ENCODE measurements at places on chromosomes 7 and 10.

GRCh38 chr7:117750612-117751563 lies 122.4 kb downstream of the CTTNBP2 start:
- DNase-seq = no peak
- no peaks in the 10 kb centered on the region for H3K27me3 ChIP-seq
- H3K4me3 ChIP-seq = no peak overlapping the region
- H3K36me3 ChIP-seq = no peaks in the 10 kb centered on the region
- H3K27ac ChIP-seq = no peak overlapping the region

- H3K4me1 ChIP-seq = no peaks in the 10 kb centered on the region
- no peaks in the 10 kb centered on the region for H3K36me3 ChIP-seq
- H3K27ac ChIP-seq = no peak overlapping the region
- H3K4me3 ChIP-seq = no peak overlapping the region
- H3K27me3 ChIP-seq = no peaks in the 10 kb centered on the region
- no peak for DNase-seq
Measured at GRCh38 chr10:49740346-49741107, 21.6 kb downstream of the OGDHL start.

DNA sequence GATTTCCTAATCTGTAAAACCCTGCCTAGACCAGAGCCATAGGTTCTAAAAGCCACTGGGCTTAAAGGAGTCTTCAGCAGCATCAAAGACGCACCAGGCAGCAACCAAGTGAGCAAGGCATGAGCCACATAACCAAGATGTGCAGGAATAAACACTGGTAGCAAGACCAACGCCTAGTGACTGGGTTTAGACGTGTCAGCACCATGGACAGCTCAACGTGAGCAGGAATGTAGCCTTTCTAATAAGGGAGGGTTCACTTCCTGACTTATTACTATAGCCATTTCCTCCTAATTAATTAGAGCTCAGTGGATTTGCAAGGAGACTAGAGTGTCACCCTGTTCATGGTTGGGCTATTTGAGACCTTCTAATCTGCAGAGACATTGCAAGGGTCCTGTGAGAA lies 223.7 kb downstream of the LHFPL3 start:
- H3K4me1 ChIP-seq = no peaks in the 10 kb centered on the region
- no peak overlapping the region for H3K27ac ChIP-seq
- H3K4me3 ChIP-seq = no peak overlapping the region
- H3K36me3 ChIP-seq = peaks cover under 1% of the 10 kb centered on the region
- H3K27me3 ChIP-seq = no peaks in the 10 kb centered on the region

GRCh38 chr7:112448891-112449290 lies 1.4 kb upstream of the IFRD1 start:
- peaks cover 59% of the 10 kb centered on the region for H3K4me1 ChIP-seq
- H3K4me3 ChIP-seq = peak overlapping the region; percentile 99
- no peak overlapping the region for H3K27ac ChIP-seq
- peaks cover 6% of the 10 kb centered on the region for H3K36me3 ChIP-seq
- H3K27me3 ChIP-seq = no peaks in the 10 kb centered on the region
- no peak for DNase-seq

DNA sequence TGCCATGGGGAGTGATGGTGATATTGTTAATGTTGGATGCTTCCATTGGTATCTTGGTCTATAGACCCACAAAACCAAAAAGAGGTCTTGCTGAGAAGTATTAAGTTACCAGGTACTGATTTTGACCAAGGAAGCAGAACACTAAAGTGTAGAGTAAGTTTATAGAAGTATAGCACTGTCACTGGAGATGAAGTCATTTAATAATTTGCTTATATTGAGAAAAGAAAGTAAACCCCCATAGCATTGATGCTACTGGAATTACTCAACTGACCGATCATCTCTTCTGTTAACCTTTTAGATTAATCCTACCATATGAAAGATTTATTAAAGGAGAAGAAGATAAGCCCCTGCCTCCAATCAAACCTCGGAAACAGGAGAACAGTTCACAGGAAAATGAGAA lies 183.2 kb downstream of the RTKN2 start:
- no peaks in the 10 kb centered on the region for H3K27me3 ChIP-seq
- DNase-seq = no peak
- peaks cover 66% of the 10 kb centered on the region for H3K4me1 ChIP-seq
- no peak overlapping the region for H3K4me3 ChIP-seq
- peak overlapping the region; percentile 31 for H3K27ac ChIP-seq

DNA sequence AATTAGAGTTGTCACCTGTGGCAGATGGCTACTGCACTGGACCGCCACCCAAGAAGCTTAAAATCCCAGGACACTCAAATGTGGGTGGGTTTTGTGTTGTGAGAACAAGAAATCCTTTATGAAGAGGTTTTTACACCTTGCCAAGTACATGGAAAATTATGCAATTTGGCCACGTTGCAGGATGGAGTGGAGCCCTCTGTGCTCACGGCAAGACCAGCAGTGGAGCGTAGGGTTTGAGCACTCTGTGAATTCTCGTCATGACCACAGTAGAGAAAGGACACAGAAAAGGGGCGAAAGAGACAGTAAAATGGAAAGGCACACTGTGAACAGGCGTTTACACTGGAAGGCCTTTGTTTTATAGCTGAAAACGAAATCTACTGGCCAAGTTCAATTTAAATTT lies 222.6 kb downstream of the ADARB2 start:
- no peaks in the 10 kb centered on the region for H3K36me3 ChIP-seq
- H3K4me1 ChIP-seq = no peaks in the 10 kb centered on the region
- H3K27ac ChIP-seq = no peak overlapping the region
- DNase-seq = no peak
- H3K4me3 ChIP-seq = no peak overlapping the region

- no peaks in the 10 kb centered on the region for H3K36me3 ChIP-seq
- peaks cover 25% of the 10 kb centered on the region for H3K4me1 ChIP-seq
- H3K27ac ChIP-seq = no peak overlapping the region
Measured at GRCh38 chr7:123538897-123539296, 4.5 kb upstream of the IQUB start.

- no peaks in the 10 kb centered on the region for H3K4me1 ChIP-seq
- H3K27me3 ChIP-seq = no peaks in the 10 kb centered on the region
- no peaks in the 10 kb centered on the region for H3K36me3 ChIP-seq
- no peak for DNase-seq
Measured at GRCh38 chr10:55233505-55233904, 432.5 kb upstream of the PCDH15 start.

DNA sequence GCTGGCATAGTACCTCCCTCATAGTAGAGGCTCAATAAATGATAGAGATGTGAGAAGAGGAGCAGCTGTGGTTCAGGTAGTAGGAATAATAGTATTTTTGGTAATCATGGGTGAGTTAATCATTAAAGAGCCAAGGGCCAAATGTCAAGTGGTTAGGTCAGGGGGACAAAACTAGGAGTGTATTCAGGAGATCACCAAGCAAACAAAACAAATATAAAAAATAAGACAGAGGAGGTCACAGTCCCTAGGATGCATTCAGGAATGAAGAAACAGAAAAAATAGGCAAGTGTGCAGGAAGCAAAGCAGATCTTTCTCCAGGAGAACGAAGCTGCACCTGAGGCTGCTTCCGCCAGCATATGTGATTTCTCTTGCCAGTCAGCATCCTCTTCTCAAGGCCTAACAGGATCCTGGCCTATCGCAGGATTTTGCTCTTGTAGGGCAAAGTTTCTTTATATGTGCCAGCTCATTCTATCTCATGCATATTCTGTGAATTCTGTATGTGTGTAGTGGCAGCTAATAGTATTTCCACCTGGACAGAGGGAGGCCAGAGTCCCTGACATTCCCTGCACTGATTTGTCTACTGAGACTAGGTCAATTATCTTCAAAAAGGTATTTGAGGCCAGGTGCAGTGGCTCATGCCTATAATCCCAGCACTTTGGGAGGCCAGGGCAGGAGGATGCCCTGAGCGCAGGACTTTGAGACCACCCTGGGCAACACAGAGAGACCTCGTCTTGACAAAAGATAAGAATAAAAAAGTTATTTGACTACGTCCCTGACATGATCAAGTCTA lies 82.7 kb downstream of the AKR1D1 start:
- H3K36me3 ChIP-seq = no peaks in the 10 kb centered on the region
- no peaks in the 10 kb centered on the region for H3K4me1 ChIP-seq
- DNase-seq = no peak
- no peak overlapping the region for H3K4me3 ChIP-seq

DNA sequence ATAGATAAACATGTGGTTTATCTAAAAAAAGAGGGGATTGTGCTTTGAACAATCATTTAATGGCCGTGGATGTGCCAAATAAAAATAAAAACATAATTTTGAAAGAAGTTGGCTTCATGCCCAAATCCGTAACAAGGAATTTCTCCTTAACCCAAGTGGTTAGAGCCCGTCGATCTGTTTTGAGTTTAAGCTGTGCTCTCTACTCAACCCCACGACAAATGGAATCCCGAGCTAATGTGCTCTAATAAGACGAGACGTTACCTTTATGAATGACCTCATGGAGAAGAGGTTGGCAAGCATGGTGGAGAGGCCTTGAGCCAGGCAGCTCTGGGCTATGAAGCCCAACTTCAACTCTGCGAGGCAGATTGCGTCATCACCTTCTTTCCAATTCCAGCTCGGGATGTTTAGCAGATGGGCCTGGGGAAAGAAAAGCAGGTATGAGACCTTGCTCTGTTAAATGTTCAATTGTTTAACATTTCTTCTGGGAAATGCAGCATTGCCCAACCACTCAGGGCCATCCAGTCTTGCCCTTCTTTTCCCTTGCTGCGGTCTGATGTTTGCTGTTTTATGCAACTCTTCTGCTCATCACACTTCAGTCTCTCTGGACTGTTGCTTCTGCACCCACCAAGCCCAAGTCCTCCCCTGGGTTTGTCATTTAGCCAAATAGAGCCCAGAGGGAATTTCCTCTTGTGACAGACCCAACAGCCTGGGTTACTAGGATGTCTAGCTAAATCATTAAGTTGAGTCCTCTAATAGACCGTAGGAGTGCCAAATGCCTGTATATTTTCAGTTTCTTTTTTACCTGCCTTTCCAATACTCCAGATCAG lies 564.6 kb downstream of the KCNMA1 start:
- no peak for DNase-seq
- H3K27ac ChIP-seq = no peak overlapping the region
- peaks cover 4% of the 10 kb centered on the region for H3K27me3 ChIP-seq
- no peak overlapping the region for H3K4me3 ChIP-seq
- no peaks in the 10 kb centered on the region for H3K36me3 ChIP-seq

GRCh38 chr10:306007-306674 lies 170.9 kb downstream of the ZMYND11 start:
- no peaks in the 10 kb centered on the region for H3K36me3 ChIP-seq
- H3K27me3 ChIP-seq = no peaks in the 10 kb centered on the region
- H3K27ac ChIP-seq = no peak overlapping the region

DNA sequence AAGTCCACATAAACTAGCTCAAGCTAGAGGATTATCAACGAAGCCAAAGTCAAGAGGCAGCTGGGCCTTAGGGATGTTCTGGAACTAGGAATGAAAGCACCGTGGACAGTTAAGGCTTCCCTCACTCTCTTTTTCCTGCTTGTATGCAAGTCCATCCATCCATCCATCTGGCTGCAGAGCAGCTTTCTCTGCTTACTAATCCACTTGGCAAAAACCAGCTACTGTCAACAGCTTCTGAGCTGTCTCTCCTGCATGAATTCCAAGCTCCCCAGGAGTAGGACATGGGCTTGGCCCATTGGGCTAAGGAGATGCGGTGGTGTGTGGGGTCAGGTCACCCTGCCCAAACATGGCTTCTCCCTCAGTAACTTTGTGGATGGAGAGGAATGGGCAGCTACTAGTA lies 66.2 kb downstream of the NAMPT start:
- H3K4me1 ChIP-seq = no peaks in the 10 kb centered on the region
- no peak overlapping the region for H3K27ac ChIP-seq
- H3K27me3 ChIP-seq = peaks cover 30% of the 10 kb centered on the region
- H3K36me3 ChIP-seq = no peaks in the 10 kb centered on the region
- H3K4me3 ChIP-seq = no peak overlapping the region

DNA sequence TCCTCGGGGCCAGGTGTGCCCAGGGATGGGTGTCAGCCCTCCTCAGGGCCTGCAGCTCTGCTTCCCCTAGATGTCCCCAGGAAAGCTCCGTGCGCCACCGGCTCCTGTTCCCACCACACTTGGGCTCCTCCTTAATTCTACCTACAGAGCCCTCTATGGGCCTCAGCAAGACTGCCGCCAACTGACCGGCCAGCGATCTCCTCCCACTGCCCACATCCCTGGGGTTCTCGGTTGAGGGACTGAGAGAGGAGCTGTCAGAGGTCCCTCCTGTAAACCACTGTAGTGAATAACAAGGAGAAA lies 5.3 kb upstream of the LDB3 start:
- no peaks in the 10 kb centered on the region for H3K27me3 ChIP-seq
- no peak overlapping the region for H3K4me3 ChIP-seq

GRCh38 chr10:58081353-58081752 lies 186.3 kb downstream of the IPMK start:
- DNase-seq = no peak
- H3K27me3 ChIP-seq = no peaks in the 10 kb centered on the region
- no peaks in the 10 kb centered on the region for H3K4me1 ChIP-seq
- no peak overlapping the region for H3K4me3 ChIP-seq
- H3K36me3 ChIP-seq = no peaks in the 10 kb centered on the region

DNA sequence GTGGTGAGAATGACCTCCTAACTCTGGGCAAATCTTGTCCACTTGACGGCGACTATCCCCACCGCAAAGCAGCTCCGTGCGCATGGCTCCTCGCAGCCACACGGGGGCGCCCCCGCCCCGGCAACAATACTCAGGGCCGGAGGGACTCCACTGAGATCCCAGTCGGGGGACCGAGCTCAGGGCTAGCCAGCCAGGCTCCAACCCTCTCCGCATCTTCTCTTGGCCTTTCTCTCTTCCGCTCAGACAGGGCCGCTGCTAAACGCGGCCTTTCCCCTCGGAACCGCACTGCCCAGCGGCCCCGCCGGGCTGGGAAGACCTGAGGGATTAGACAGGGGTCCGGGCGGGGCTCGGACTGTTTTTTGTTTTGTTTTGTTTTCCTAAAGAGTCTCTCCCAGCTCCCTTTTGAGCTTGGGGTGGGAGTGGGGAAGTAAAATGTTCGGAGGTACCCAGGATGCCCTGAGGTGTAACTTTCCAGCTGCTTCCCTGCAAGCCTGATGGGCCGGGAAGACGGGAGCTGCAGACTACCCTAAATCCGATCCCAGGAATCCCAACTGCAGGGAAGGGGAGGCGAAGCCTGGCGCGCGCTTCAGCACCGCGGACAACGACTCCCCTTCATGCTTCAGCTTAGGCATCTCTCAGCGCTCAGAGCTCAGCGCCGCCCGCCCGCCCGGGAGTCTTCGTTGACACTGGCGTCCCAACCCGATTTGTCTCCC lies 2.7 kb downstream of the KCNIP2 start:
- peaks cover 25% of the 10 kb centered on the region for H3K27me3 ChIP-seq
- peak overlapping the region; percentile 87 for H3K4me3 ChIP-seq
- peak; percentile 82 for DNase-seq
- H3K4me1 ChIP-seq = peaks cover 54% of the 10 kb centered on the region

- no peak for DNase-seq
- no peaks in the 10 kb centered on the region for H3K4me1 ChIP-seq
- no peak overlapping the region for H3K27ac ChIP-seq
- H3K27me3 ChIP-seq = peaks cover 29% of the 10 kb centered on the region
Measured at GRCh38 chr10:101762736-101763135, 13.2 kb downstream of the FGF8 start.
